T-helper 2 cell treated with Interferon-gamma antibody and Interleukin-4, amounts not matched to agents 5 μg/mL and 100 μg/mL, for 36 hours (primary cell): ENCODE measurements at places on chromosomes 11 and 22.

DNA sequence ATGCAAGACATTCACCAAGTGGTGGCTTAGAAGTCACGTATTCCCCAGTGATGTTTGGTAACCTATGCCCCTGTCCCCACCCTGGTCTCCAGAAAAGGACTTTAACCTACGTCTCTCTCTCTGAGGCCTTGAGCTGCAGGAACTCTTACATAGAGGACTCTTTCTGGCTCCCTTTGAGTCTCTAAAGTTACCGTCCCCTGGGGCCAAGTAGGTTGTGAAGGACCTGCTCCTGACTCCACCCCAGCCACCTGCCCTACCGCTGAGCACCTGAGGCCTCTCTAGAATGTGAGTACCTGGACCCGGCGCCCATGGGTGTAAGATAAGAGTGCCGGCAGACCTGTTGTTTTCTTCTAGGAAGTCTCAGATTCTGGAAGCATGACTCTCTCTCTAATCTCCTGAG, 95.4 kb downstream of the TIMP3 start:
- no peak for DNase-seq

- DNase-seq: no peak
Observed at GRCh38 chr11:2298795-2299761, 2.6 kb downstream of the C11orf21 start.

DNA sequence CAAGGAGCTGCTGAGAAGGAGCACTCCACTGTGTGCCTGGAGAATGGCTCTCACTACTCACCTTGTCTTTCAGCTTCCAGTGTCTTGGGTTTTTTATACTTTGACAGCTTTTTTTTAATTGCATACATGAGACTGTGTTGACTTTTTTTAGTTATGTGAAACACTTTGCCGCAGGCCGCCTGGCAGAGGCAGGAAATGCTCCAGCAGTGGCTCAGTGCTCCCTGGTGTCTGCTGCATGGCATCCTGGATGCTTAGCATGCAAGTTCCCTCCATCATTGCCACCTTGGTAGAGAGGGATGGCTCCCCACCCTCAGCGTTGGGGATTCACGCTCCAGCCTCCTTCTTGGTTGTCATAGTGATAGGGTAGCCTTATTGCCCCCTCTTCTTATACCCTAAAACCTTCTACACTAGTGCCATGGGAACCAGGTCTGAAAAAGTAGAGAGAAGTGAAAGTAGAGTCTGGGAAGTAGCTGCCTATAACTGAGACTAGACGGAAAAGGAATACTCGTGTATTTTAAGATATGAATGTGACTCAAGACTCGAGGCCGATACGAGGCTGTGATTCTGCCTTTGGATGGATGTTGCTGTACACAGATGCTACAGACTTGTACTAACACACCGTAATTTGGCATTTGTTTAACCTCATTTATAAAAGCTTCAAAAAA, 72.6 kb downstream of the NCAPD3 start:
- DNase-seq: no peak

DNA sequence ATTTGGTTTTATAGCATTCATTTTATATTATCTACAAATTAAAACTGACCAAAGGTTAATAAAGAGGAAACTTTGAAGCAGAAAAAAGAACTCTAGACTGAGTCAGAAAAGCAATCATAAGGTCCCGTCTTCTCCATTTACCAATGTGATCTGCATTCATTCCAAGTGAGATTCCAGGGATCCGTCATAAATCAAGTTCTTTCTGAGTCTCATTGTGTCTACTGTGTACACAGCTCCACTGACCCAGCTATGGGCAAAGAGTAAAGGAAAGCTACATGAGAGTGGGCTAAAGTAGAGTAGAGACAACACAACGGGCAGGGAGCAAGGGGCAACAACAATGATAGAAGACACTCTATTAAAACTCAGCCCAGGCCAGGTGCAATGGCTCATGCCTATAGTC, 15.3 kb downstream of the FAM168A start:
- no peak for DNase-seq

DNA sequence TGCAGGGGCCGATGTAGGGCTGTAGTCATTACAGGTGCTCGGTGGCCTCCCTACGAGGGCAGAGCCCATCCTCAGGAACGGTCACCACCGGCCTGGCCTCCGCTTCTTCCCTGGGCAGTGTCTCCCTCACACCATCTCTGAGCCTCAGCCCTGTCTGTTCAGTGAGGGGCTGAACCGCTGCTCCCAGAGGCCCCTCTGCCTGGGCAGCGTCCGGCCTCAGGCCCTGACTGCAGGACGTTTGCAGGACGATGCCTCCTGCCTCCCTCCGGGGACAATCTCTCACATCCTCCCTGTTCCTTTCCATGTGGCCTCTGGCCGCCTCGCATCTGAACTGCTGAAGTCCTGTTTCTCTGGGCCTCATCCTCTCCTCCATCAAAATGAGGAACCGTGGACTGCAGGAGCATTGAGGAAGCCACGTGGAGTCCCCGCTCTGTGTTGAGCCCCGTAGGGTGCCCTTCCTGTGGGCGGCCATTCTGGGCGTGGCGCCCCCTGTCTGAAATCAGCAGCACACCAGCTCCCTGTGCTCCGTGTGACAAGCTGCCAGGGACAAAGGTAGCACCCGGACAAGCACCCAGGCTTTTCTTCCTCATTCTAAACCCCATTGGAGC, 933.5 kb downstream of the BRD1 start:
- DNase-seq: no peak

GRCh38 chr11:44597358-44598012, 32.0 kb downstream of the CD82 start:
- DNase-seq: no peak

GRCh38 chr11:72069200-72069599, 11.1 kb downstream of the NUMA1 start:
- DNase-seq: no peak

- DNase-seq: no peak
Observed at GRCh38 chr22:27980424-27981148, 61.5 kb upstream of the PITPNB start.

DNA sequence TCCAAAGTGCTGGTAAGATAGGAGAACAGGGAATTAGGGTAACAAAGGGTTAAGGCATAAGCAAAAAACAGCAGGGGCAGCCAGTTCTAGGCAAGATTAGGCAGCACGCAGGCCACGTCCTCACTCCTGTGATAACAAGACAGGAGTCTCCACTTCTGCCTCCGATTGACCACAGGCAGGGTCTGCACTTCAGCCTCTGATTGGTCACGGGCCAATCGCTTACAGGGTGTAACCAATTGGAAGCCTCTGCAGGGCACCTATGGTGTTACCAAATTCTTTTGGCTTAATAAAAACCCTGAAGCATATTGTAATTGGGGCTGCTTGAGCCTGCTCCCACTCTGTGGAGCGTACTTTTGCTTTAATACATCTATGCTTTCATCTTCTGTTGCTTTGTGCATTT, 12.2 kb upstream of the GSTP1 start:
- DNase-seq: no peak

GRCh38 chr22:40224702-40225101, 47.0 kb downstream of the TNRC6B start:
- no peak for DNase-seq

GRCh38 chr11:61654397-61654829, 25.8 kb upstream of the DAGLA start:
- no peak for DNase-seq

- no peak for DNase-seq
Observed at GRCh38 chr11:109209572-109209971, 212.4 kb upstream of the C11orf87 start.

- DNase-seq: no peak
Observed at GRCh38 chr11:69423611-69424385, 57.7 kb upstream of the LINC01488 start.

DNA sequence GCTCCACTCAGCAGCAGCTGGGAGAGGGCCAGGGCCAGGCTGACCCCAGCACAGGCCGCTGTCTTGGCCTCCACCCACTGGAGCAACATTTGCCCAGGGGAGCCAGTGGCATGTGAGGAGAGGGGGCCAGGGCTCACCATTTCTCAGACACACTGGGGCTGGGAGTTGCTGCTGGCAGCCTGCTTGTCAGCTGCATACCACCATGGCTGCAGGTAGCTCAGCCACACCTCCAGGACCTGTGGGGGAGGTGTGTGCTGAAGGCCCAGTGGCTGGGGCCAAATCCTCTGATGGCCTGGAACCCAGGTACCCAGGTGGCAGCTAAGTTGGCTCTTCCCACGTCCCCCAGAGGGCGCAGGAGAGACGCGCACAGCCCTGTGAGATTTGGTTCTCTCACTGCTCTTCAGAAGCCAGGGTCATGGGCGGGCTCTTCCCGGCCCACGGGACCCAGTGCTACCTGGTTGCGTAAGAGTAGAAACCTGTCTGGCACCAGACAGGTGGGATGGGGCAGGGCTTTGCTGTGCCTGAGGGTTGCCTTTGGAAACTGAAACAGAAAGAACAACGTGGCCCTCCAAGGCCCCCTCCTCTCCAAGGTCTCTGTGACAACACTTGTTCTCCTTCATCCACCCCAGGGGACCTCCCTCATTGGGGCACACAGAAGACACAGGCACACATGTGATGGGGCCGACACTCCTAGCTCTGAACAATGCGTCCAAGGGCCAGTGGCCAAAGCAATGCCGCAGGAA, 98.8 kb downstream of the MED15 start:
- DNase-seq: peak; percentile 49

DNA sequence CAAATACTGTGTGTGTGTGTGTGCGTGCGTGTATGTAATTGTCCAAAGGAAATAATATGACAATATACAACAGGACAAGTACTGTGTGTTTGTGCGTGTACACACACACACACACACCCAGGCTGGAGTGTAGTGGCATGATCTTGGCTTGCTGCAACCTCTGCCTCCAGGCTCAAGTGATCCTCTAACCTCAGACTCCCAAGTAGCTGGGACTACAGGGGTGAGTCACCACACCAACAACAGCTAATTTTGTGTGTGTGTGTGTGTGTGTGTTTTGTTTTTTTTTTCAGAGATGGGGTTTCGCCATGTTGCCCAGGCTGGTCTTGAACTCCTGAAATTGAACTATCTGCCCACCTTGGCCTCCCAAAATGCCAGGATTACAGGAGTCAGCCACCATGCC, 61.5 kb downstream of the NUP98 start:
- no peak for DNase-seq

- no peak for DNase-seq
Observed at GRCh38 chr11:78030429-78031325, 7.6 kb upstream of the KCTD14 start.

DNA sequence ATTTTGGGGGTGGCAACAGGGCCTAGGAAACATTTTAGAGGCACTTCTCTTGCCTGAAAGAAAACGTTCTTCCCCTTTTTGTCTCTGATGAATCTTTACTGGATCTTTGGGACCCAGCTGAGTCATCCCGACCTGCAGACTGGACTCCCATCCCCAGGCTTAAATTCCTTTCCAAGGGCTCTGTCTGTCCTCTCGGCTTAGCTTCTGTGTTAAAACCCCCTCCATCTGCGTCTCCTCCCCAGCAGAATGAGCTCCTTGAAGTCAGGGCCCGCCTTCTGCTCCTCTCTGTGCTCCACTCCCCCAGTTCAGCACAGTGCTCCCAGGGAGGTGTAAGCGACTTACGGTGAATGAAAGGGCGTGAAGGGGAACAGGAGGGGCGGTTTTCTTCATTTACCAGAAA, 895 bp upstream of the DAGLA start:
- DNase-seq: no peak

DNA sequence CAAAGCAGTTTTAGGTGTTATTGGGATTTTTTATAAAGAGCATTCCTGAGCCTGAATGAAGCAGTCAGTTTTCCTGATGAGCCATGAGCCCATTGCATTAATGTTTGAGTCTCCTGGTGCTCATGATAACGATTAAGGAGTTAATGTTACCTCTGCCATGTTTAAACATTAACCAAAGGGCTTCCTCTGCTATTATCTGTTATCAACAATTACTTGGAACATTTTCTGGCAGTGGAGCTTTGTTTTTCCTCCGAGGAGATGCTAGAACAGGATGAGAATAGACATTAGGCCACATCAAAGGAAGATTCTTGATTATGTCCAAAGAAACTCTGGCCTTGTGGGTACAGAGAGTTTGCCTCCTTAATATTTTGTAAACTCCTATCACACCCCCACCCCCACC, 49.9 kb downstream of the ZNRF3 start:
- no peak for DNase-seq

GRCh38 chr11:13465909-13466371, 2.9 kb upstream of the BTBD10 start:
- no peak for DNase-seq

- DNase-seq: no peak
Observed at GRCh38 chr11:81165164-81165563, 1568.5 kb downstream of the FAM181B start.

- DNase-seq: no peak
Observed at GRCh38 chr22:31177420-31178162, 17.6 kb downstream of the RNF185 start.

GRCh38 chr11:60240662-60241061, 2.3 kb downstream of the MS4A4E start:
- DNase-seq: no peak

DNA sequence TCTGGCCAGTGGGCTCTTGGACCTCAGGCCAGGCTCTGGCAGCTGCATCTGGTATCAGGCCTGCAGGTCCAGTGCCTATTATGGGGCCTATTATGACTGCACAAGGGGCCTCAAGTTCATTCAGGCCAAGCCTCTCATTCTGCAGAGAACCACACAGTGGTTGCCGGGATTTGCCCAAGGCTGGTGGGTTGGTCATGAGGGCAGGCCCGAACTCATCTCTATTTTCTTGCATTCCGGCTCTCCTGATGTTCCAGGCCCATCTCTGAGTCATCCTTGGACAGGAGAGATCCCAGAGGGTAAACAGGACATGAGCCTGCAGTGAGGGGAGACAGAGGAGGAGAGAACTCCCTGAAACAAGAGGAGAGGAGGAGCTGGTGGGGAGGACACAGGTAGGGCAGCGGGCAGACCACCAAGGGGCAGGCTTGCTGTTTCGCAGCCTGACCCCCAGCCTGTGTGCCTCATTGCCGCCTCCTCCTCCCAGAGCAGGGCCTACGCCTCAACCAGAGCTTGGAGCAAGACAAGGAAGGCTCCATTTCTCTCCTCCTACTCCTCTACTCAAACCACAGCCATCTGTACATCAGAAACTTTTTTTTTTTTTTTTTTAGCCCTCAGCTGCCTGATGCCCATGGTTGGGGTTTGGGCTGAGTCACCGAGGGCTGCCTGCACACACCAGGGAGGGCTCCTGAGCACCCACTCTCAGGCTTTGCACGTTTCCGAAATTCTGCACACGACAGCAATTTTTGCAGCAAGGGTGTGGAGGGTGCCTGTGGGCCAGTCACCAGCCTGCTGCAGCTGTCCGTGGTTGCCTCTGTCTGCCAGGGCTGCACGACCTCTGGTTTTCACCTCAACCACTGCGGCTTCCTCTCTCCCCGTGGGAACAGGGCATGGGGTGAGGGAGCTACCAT, 12.7 kb upstream of the TREH start:
- DNase-seq: peak; percentile 55

- no peak for DNase-seq
Observed at GRCh38 chr11:79950172-79950571, 509.3 kb upstream of the TENM4 start.

- DNase-seq: no peak
Observed at GRCh38 chr22:29231971-29232959, 26.6 kb downstream of the EMID1 start.

GRCh38 chr22:43754176-43754575, 57.9 kb downstream of the EFCAB6 start:
- no peak for DNase-seq
